ENCODE measurements at places on chromosomes 4 and X.

DNA sequence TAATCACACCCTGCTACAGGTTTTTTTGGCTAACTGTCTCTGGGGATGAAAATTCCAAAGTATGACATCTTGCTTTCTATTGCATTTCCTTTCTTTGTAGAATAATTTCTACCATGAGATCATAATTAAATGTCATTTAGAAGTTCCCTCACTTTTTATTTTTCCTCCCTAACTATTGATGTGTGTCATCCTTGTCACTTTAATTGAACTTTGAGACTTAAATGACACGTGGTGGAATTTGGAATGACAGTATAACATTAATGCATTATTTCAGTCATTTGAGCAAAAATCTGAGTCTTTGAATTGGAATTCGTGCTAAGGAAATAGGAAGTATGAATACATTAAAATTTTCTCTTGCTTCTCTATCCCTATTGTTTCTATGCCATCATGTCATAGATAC lies 745.4 kb downstream of the PDHA2 start:
- no peak for DNase-seq

DNA sequence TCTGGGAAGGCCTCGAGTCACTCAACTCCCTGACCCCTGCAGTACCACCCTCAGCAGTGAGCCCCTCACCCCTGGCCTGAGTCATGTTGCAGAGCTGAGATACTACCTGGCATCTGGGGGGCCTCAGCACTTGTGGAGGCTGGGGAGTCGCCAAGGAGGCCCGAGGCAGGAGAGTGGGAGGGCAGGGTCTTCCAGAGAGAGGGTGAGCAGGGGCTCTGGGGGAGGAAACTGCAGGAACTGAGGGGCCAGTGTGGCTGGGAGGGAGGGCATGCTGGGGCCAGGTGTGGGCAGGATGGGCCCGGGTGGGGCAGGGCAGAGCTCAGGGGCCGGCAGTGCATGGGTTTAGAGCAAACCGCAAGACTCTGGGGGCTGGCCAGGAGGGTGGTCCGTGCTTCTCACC lies 59.7 kb downstream of the SORCS2 start:
- DNase-seq = no peak

GRCh38 chr4:2243681-2244380 lies 1.9 kb upstream of the HAUS3 start:
- DNase-seq = peak; percentile 72

DNA sequence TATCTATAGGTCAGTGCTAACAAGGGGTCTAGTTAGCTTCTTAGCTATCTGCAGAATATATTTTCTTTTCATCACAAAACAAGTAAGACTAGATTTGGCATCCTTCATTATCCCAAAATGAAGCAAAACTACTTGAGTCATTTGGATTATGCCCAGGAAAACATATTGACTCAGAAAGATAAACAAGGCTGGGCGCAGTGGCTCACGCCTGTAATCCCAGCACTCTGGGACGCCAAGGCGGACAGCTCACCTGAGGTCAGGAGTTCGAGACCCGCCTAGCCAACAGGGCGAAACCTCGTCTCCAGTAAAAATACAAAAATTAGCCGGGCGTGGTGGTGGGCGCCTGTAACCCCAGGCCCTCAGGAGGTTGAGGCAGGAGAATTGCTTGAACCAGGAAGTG lies 18.0 kb upstream of the MND1 start:
- DNase-seq = no peak

DNA sequence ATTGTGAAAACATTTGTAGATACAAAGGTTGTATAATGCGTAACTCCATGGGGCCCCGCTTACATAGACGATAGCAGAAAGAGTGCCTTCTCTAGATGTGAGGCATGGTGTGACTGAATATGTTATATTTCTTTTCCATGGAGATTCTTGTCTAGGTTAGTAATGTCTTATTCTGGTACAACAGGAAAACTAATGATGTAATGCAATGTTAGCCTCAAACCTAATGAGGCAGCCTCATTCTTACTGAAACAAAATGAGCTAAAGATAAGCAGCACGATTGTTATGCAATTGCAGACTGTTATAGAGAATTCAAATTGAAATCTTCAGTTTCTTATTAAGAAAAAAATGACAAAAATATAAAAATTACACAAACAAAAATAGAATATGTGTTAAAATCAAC lies 171.1 kb upstream of the ANKRD50 start:
- DNase-seq = no peak

Data from SK-N-SH (cell line).